ENCODE measurements at places on chromosomes 7 and 10. TPM values are rescaled to one million over a fixed set of nuclear protein-coding genes. Genes with fewer than 3 reads are reported as not detected.

DNA sequence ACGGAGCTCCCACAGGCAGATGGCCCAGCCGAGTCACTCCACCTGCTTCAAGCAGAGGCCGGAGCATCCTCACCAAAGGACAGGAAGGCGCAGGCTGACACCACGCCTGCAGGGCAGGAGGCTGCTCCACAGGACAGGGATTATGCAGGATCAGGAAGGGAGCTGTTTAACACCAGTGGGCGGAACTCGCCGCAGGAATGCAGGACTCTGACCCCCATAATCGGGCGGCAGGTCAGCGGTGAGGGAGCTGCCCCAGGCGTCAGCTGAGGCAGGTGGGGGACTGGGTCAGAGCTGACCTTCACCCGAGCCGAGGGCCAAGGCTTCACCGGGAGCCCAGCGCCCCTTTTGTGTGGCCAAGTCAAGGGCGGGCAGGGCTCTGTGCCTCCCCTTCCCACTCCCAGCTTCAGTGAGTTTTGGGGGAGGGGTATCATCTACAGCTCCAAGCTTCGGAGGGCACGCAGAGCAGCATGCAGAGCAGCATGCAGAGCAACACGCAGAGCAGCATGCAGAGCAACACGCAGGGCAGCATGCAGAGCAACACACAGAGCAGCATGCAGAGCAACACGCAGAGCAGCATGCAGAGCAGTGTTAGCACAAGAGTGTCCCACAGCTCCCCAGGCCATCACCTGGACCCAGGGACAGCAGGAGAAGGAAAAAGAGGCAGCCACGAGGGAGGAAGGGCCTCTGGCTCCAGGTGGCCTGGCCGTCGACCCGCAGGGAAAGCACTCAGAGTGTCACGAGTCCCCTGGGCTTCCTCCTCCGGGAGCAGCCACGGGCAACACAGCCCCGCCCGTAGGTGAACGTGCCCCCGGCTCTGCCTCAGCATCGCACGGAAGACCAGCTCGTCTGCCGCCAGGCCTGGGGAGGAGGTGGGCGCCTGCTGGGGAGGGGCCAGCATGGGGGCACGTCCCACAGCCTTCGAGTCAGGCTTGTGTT, 151.7 kb upstream of the PPP2R2D start:
- no peak for DNase-seq

DNA sequence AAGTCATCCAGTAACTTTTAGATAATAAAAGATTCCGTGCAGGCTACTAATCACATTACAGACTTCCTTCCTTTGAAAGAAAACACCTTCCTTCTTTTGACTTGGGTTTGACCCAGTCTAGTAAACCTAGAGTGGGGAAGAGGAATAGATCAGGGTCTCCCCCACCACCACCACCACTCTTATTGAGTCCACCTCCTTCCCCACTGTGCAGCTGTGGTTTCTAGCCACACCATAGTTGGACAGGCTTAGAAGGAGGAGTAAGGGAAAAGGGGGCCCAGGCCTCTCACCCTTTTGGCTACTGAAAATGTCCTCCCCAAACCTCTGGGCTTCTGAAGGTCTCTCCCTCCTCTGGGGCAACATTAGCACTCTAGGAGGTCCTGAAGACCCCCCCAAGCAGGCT, 372.7 kb downstream of the CALN1 start:
- no peak for DNase-seq

DNA sequence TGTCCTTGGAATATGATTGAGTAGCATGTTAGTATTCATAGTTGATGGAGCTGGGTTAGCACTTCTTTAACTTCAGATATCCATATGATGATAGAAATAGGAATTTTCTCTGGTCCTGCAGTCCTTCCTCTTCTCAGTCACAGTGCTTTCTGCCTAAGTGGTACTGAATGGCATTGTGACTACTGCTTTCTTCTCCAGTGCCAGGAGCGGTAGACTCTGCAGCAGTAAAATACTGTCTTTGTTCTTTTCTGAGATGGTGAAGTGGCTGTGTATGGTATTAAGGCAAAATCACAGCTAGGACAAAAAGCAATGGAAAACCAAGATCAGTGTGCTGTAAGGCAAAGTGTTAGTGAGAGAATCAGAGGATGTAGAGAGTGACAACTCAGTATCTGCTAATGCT, 46.6 kb downstream of the C1GALT1 start:
- no peak for DNase-seq

GRCh38 chr7:42736931-42737330, 174.9 kb downstream of the C7orf25 start:
- DNase-seq = no peak

DNA sequence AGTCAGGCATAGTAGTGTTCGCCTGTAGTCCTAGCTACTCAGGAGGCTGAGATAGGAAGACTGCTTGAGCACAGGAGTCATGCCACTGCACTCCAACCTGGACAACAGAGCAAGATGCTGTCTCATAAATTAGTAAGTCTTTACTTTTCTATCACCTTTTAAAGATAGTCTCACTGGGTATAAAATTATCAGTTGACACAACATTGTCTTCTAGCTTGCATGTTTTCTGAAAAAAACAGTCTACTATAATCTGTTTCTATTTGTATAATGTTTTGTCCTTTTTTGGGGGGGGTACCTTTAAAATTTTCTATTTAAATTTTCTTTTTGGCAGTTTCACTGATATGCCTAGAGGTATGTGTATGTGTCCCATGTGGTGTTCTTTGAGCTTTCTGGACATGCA, 39.6 kb downstream of the COPG2 start:
- no peak for DNase-seq

Gene PHYH
- 8.7 TPM for total RNA-seq

- peak; percentile 86 for DNase-seq
These were observed 362.4 kb downstream of the ADRA2A start for GRCh38 chr10:111439034-111439842.

DNA sequence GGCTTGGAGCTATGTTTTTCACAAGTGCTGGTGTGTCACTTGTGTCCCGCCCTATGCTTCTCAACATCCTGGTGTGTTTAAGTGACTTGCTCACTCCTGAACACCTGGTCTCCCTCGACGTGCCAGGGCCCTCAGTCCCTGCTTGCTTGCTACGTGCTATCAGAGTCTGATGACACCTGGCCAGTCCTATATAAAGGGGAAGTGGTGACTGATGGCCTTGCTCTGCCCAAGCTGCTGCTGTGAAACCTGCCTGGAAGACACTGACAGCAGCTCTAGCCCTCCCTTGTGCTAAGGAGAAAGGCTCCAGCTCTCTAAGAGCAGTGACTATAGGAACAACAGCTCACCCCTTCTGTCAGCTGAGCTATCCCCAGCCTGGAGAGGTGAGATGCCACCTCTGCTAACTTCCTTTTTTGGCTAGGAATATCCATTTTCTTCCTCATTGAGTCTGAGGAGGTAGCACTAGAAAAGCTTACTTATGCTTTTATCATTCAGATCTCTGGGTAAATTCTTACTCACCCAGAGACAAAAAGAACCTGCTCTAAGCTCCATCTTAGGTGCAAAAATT, 77.2 kb upstream of the PLXNA4 start:
- DNase-seq = no peak

Gene THAP5
- 21.6 TPM for total RNA-seq

DNA sequence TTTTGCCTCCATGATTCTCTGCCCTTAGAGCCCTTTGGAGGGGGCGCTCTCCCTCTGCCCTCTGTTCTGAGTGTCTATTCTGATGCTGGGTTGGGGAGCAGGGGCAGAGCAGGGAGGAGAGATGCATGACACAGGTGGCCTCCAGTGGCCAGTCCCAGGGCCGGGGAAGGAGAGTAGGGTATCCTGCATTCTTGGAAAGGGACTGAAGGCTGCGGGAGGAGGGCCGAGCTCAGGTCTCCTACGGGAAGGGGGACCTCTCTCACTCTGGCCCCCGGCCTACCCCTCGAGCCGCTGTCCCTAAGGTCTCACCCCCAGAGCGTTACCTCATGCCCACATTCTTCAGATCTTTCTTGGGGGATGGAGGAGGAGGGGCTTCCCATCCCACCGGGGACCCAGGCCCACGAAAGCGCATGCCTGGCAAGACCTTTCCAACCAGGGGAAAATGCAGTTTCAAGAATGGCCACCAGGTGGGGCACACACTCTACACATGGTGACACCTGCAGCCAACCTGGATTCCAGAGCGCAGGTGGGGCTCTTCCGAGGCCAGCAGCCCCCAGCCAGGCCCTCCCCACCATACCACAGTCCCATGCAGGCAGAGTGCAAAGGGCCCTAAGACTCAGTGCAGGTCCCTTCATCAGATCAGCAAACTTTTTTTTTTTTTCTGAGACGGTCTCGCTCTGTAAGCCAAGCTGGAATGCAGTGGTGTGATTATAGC, 86.4 kb downstream of the MYL10 start:
- DNase-seq = no peak

DNA sequence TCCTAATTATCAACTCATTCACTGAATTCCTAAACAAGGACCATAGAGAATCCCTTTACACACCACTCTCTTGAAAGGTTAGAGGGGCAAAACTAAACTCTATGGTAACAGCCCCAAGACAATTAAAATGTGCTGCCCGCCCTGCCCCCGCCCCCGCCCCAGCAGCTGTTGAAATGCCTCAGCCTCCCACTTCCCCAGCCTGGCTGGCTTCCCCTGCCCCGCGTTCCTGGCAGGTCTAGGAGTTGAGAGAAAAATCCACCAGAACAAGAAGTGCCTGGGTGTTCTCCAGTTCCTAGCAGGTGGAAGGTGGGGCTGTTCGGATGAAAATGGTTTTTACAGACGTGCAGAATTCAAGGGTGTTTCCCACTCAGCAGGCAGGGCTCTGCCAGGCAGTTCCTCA, 109.5 kb upstream of the ZEB1 start:
- no peak for DNase-seq

DNA sequence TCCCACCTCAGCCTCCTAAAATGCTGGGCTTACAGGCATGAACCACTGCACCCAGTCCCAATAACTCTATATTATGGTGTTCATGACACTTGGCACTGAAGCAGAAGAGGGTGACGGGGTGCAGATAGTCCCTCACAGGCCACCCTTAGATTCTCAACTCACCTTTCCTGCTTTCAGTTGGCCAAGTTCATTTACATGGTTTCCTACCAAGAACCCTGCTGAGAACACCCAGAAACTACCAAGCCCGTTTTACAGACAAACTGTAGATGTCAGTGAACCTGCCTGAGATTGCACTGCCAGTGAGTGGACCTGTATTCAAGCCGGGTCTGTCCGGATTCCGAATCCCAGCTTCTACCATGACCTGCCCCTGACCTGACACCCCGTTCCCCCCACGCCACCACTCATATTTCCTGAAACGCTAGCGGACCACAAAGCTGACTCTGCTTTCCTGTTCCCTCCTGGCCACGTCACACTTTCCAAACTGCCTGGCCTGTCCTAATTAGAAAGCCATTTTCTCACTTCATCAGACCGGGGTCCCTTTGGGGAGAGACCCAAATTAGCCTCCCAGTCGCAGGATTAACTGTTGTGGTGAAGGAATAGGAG, 17.3 kb downstream of the GRID2IP start:
- no peak for DNase-seq

DNA sequence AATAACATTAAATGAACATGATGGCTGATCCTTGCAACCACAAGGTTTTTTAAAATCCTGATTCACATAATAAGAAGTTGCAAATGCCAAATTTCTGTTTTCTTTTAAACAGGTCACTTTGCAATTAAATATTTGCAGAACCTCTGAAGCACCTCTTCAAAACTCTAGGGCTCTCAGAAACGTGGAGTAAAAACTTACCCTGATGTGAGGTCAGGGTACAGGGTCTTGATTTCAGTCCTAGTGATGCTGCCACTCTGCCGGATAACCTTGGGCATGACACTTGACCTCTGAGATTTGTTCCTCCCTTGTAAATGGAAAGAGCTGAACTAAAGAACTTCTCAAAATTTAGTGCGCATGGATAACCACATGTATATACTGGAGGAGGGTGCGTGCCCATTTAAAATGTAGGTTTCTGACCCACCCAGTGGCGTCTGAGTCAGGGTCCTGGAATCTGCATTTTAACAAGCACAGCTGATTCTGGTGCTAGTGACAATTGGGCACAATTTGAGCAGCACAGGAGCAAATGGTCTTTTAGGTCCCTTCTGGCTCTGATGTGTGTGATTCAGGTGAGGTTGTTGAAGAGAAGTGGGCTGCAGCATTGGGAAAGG, 35.5 kb upstream of the TNPO3 start:
- no peak for DNase-seq

- DNase-seq = no peak
These were observed 52.1 kb upstream of the PDZD8 start for GRCh38 chr10:117427356-117427755.

DNA sequence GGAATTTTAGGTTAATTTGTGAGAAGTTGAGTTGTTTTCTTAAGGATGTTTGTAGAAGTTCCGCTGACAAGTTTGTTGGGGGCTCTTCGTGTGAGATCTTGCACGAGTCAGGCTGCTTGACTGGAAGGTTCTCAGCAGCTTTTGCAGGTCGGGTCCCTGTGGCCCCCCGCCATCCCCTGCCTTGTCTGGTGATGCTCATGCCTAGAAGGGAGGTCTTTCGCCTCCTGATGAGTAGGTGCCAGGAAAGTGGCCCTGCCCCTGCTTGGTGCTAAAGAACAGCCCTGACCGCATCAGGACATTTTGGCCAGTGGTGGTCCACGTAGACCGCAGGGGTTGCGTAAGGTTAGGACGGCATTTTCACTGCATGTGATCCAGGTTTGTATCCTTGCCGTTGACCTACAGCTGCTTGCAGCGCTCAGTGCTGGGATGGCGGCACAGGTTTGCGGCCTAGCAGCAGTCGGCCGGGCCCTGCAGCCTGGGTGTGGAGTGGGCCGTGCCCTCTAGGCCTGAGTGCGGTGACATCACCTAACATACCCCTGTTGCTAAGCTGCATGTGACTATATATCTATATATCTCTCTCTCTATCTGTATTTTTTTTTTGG, 62.4 kb downstream of the DNAJB6 start:
- no peak for DNase-seq

DNA sequence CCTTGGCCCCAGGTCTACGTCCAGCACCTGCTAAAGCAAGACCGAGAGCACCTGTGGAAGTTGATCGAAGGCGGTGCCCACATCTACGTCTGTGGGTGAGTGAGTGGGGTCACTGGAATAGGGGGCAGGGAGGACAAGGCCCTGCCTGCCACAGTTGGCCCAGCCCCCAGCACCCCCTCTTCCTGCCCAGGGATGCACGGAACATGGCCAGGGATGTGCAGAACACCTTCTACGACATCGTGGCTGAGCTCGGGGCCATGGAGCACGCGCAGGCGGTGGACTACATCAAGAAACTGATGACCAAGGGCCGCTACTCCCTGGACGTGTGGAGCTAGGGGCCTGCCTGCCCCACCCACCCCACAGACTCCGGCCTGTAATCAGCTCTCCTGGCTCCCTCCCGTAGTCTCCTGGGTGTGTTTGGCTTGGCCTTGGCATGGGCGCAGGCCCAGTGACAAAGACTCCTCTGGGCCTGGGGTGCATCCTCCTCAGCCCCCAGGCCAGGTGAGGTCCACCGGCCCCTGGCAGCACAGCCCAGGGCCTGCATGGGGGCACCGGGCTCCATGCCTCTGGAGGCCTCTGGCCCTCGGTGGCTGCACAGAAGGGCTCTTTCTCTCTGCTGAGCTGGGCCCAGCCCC, 8.1 kb downstream of the TMEM120A start:
- DNase-seq = no peak
